ENCODE measurements at places on chromosomes 1 and 21.

- DNase-seq: no peak
Measured at GRCh38 chr1:205541161-205541886, 36.9 kb downstream of the CDK18 start.

DNA sequence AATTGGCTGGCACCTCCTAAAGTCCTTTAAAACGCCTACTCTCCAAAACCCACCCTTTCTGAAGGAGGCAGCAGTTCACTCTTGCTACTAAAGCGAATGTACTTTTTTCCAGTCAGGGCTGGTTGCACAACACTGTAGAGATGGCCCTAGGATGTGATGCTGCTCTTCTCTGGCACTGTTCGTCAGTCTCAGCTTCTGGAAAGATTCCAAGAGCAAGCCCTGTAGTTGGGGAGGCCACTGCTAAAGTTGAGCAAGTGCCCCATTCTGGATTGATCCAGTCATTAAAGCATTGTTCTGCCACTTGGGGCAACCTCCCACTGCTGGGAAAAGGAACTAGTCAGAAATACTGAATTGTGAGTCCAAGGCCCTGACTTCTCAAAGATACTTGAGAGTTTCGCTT, 28.5 kb upstream of the KCNQ4 start:
- no peak for DNase-seq

DNA sequence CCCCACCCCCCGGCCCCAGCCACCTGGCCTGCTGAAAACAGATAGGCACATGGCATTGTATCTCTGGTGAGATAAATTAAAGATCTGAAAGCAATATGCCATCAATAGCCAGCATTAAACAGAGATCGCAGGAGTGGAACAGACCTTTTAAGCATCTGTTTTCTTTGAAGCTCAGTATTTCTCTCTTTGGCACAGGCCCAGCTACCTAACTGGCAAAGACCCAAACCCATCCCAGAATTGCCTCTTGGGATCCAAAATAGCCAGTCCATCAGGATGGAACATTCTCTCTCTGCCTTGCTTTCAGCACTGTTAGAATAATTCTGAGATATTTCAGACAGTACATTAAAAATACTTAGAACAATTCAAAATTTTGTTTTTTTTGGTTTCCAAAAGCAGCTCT, 46.0 kb downstream of the KCNJ6 start:
- DNase-seq: no peak

DNA sequence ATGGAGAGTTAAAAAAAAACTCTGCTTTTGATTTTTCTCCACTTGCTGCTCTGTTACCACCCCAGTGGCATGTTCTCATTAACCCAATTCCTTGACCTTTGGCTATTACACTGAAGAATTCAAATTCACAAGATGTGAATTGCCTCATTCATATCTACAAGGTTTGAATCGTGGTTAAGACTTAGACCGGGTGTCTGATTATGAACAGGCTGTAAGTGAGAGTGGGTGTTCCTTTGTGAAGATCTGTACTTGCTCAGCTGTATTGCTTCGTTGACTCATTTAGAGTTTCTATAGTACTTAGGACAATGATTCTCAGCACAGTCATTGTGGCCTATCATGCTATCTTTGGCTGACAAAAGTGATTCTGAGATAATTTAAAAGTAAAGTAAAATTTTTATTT, 36.4 kb downstream of the DNM3 start:
- DNase-seq: no peak

DNA sequence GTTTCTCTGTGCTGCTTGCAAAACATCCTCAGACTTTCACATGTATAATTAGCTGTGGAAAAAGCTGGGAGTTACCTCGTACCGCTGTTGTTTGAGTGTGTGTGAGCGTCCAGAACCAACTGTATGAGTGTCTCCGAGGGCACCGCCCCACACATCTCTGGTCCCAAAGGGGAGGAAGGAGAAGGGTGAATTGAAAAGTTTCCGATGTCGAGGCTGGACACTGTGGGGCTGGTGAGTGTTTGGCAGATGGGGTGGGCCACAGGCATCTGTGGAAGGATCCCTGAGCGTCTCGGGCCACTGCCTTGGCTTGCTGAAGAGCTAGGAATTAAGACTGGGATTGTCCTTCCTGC, 1.2 kb downstream of the ATP2B4 start:
- DNase-seq: peak; percentile 45

GRCh38 chr21:16082038-16082816, 352.4 kb downstream of the USP25 start:
- DNase-seq: no peak
